ENCODE measurements at places on chromosomes 2 and 18.

GRCh38 chr2:184851576-184851975 is 253.2 kb downstream of the ZNF804A start:
- no peak overlapping the region for H3K27ac ChIP-seq
- H3K4me3 ChIP-seq: no peak overlapping the region
- no peak for DNase-seq
- no peaks in the 10 kb centered on the region for H3K4me1 ChIP-seq

GRCh38 chr18:23693846-23694245 is 4.6 kb downstream of the LAMA3 start:
- peaks cover 42% of the 10 kb centered on the region for H3K27me3 ChIP-seq
- no peak for DNase-seq
- H3K4me3 ChIP-seq: no peak overlapping the region
- no peaks in the 10 kb centered on the region for H3K36me3 ChIP-seq
- peaks cover 2% of the 10 kb centered on the region for H3K4me1 ChIP-seq

- H3K36me3 ChIP-seq: peaks cover 15% of the 10 kb centered on the region
- peaks cover 42% of the 10 kb centered on the region for H3K4me1 ChIP-seq
- peaks cover 5% of the 10 kb centered on the region for H3K27me3 ChIP-seq
These were observed 728 bp downstream of the NAPG start for GRCh38 chr18:10526561-10526949.

- H3K27ac ChIP-seq: no peak overlapping the region
- DNase-seq: no peak
- H3K4me1 ChIP-seq: no peaks in the 10 kb centered on the region
- H3K27me3 ChIP-seq: no peaks in the 10 kb centered on the region
These were observed 22.7 kb downstream of the DPP10 start for GRCh38 chr2:114464961-114465706.

GRCh38 chr18:76466410-76466991 is 28.5 kb downstream of the ZNF516 start:
- H3K36me3 ChIP-seq: peaks cover 2% of the 10 kb centered on the region
- H3K27ac ChIP-seq: no peak overlapping the region
- H3K4me3 ChIP-seq: no peak overlapping the region

GRCh38 chr2:33478968-33479731 is 2.7 kb downstream of the RASGRP3 start:
- no peak for DNase-seq
- no peaks in the 10 kb centered on the region for H3K27me3 ChIP-seq
- peak overlapping the region; percentile 7 for H3K4me3 ChIP-seq
- H3K36me3 ChIP-seq: peaks cover 18% of the 10 kb centered on the region
- H3K27ac ChIP-seq: peak overlapping the region; percentile 35
- H3K4me1 ChIP-seq: peaks cover 29% of the 10 kb centered on the region

- no peaks in the 10 kb centered on the region for H3K4me1 ChIP-seq
- H3K27ac ChIP-seq: no peak overlapping the region
- no peak for DNase-seq
- H3K4me3 ChIP-seq: no peak overlapping the region
These were observed 75.4 kb upstream of the IGFBP5 start for GRCh38 chr2:216770717-216771116.

- H3K36me3 ChIP-seq: no peaks in the 10 kb centered on the region
- H3K27ac ChIP-seq: no peak overlapping the region
- no peak overlapping the region for H3K4me3 ChIP-seq
- H3K4me1 ChIP-seq: no peaks in the 10 kb centered on the region
- H3K27me3 ChIP-seq: no peaks in the 10 kb centered on the region
These were observed 258.0 kb upstream of the ZSWIM2 start for GRCh38 chr2:187107001-187107400.

DNA sequence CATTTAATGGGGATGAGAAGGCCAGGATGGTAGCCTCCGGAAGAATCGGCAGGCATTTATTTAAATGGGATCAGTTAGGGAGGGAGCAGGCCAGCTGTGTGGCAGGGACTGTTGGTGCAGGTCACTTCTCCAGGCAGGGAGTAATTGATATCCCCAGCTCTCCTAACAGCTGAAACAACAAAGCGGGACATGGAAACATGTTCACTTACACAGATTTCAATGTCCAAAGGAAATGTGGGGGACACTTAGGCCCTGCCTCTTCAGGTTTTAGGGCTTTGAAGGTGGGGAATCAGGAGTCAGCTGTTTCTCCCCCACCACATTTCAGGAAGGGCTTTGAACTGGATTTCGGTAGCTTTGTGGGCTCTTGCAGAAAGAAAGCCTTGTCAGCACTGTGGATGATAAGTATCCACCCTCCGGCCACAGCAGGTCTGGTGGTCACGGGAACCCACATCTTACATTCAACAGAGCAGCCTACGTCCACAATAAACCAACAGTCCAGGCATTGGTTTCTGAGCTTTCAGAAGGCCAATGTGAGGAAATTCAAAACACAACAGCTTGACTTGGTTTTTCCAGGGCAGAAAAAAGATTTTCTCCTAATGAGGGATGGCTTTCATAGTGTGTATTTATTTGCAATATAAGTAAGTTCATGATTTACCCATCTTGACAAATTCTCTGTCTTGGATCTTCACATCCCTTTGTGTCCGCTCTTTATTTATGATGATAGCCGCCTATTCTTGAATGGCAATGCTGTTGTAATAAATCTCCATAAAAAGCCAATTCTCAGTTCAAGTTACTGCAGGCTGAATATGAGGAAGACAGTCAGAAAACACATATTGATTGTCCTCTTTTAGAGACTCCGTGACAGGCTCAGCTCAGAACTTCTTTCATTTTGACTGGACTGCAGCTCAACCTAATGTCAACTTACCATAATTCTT is 96.6 kb upstream of the NRP2 start:
- no peak for DNase-seq
- H3K4me1 ChIP-seq: no peaks in the 10 kb centered on the region
- H3K36me3 ChIP-seq: no peaks in the 10 kb centered on the region

- DNase-seq: no peak
- no peaks in the 10 kb centered on the region for H3K4me1 ChIP-seq
- H3K27me3 ChIP-seq: no peaks in the 10 kb centered on the region
- no peaks in the 10 kb centered on the region for H3K36me3 ChIP-seq
These were observed 277.9 kb downstream of the DCC start for GRCh38 chr18:52617931-52618330.

DNA sequence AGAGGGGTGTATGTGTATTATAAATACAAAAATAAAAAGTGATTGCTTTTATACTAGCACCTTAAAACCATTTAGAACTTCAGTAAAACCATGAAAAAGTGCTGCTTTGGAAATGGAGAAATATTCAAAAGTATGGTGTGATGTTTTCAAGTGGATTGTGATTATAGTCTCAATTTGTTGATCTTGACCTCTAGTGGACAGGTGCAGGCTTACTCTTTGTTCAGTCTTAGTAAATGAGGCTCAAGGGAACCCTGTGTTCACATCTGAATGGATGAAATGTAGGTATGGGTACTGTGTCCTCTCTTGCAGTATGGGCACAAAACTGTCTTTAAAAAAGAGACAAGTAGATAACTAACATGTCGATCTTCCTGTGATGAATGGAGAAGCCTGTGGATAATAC is 145.8 kb downstream of the MCFD2 start:
- H3K4me1 ChIP-seq: no peaks in the 10 kb centered on the region
- H3K27ac ChIP-seq: peak overlapping the region; percentile 19
- no peak overlapping the region for H3K4me3 ChIP-seq
- no peaks in the 10 kb centered on the region for H3K27me3 ChIP-seq

DNA sequence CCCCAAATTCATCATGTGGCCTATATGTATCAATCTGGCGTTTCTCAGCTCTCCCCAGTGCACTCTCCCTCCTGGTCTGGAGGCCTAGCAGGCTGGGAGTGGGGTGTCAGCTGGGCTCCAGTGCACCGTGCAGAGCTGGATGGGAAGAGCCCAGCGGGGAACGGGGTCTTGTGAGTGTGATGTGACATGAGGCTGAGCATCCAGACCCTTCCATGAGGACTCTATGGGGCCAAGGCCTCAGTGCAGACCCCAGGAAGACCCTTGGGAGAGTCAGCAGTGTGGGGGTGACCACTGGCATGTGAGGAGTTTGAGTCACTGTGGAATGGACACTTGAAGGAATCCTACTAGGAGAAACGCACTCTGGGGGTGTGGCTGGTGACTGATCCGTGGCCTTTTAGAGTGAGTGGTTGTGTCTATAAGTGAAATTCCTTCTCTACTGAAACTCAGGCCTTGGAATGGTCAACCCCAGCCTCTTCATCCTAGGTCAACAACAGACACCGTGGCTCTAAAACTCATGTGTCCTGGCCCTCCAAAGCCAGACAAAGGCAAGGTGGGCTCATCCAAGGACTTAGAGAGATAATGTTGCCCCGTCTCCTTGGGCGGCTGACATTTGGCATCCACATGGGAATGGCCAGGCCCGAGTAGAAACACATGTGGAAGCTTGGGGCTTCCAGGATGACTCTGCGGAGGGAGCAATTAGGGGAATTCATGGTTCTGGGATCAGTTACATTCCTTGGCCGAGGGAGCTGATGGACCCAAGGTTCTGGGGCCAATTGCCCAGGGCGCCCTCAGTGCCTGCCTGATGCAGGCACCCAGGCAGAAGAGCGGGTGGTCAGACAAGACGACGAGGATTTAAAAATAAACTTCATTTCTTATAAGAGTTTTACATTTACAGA is 156.0 kb upstream of the TWIST2 start:
- H3K4me3 ChIP-seq: no peak overlapping the region
- H3K36me3 ChIP-seq: no peaks in the 10 kb centered on the region
- no peak for DNase-seq
- no peak overlapping the region for H3K27ac ChIP-seq
- peaks cover 53% of the 10 kb centered on the region for H3K27me3 ChIP-seq

DNA sequence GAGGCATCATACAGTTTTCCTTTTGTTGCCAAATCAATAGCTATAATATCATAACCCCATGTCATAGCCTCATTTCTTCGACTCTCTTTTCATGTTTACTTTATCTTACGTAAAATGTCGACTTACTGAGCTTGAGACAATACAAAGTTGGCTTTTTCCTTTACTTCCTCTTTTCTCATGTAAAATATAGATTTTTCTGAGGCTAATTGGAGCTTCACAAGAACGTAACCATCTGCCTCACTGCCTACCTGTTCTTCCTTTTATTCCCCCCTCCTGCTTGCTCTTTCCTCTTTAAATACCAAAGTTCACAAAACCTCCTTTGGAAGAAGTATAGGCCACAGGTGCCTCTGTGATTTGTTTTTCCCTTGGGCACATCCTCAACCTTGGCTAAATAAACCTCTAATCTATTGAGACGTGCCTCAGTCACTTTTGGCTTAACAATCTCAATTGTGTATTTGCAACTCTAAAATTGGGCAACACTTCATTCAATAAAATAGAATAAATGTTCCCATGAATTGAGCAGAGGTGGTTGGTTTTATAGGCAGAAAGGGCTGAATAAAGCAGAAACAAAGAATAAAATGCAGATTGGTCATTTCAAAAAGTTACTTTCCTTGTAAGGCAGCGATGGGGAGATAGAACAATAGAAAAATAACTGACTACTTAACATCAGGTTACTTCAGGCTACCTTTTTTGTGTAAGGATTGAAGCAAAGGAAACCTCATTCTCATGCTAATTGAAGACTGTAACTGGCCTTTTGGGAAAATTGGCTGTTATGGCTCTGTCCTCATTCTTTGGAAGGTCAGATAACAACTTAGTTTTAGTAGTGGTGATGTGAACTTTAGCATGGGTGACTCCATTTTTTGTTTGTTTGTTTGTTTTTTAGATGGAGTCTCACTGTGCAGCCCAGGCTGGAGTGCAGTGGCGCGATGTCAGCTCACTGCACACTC is 21.3 kb downstream of the COMMD1 start:
- H3K36me3 ChIP-seq: no peaks in the 10 kb centered on the region
- H3K4me1 ChIP-seq: no peaks in the 10 kb centered on the region
- no peak for DNase-seq
- no peak overlapping the region for H3K4me3 ChIP-seq
- no peaks in the 10 kb centered on the region for H3K27me3 ChIP-seq

GRCh38 chr2:231160701-231161100 is 35.9 kb upstream of the HTR2B start:
- peaks cover 18% of the 10 kb centered on the region for H3K36me3 ChIP-seq
- H3K4me1 ChIP-seq: peaks cover 9% of the 10 kb centered on the region
- no peak overlapping the region for H3K27ac ChIP-seq
- H3K27me3 ChIP-seq: no peaks in the 10 kb centered on the region

DNA sequence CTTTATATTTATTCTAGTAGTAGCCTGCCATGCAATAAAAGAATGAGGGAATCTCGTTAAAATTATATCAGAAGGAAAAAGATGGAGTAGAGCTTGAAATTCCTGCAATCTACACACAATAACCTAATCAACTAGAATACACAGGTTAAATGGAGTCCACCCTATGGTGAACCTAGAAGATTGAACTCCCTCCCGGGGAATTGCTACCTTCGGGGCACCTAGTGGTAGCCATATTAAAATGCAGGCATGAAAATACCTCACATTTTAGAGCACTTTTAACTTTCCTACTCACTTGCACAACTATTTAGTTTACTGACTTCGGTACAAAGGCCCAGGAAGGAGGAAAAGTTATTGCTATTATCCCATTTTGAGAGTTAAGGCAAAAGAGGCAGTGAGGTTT is 174.5 kb downstream of the SS18 start:
- peaks cover 7% of the 10 kb centered on the region for H3K27me3 ChIP-seq
- H3K4me1 ChIP-seq: no peaks in the 10 kb centered on the region
- no peak overlapping the region for H3K4me3 ChIP-seq
- no peaks in the 10 kb centered on the region for H3K36me3 ChIP-seq
- no peak for DNase-seq

- H3K36me3 ChIP-seq: peaks cover 11% of the 10 kb centered on the region
- H3K27me3 ChIP-seq: no peaks in the 10 kb centered on the region
- DNase-seq: no peak
- H3K4me3 ChIP-seq: no peak overlapping the region
- H3K4me1 ChIP-seq: no peaks in the 10 kb centered on the region
- H3K27ac ChIP-seq: no peak overlapping the region
These were observed 27.2 kb downstream of the OXER1 start for GRCh38 chr2:42736598-42737322.

GRCh38 chr2:7108792-7109532 is 191.8 kb downstream of the RNF144A start:
- no peak overlapping the region for H3K27ac ChIP-seq
- H3K36me3 ChIP-seq: peaks cover 3% of the 10 kb centered on the region
- DNase-seq: no peak
- H3K27me3 ChIP-seq: no peaks in the 10 kb centered on the region
- H3K4me1 ChIP-seq: no peaks in the 10 kb centered on the region

DNA sequence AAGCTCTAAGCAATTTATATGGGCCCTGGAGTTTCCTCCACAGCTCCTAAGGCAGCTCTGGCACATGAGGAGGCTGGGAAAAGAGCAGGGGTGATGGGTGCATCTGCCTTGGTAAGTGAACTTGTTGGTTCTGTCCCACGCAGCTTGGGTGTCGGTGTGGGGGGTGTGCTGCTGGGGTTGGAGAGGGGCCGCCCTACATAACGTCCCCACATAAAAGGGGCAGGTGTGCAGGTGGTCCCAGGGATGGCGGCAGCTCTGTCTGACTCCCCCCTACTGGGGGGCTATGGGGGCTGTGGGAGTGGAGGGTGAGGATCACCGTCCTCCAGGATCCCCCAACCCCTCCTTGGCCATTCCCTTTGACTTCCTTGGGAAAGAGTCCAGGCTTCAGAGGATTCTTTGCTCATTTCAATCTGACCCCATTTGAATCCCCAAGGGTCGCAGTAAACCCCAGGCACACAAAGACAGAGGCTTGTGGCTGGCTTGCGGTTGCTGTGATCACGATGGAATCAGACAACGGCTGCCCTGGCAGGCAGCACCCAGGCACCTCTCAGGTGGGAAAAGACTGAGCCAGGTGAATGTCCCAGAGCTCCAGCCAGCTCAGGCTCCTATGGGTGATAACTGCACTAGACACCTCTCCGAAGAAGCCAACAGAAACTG is 34.5 kb upstream of the CD8A start:
- no peak for DNase-seq
- H3K4me3 ChIP-seq: peak overlapping the region; percentile 83
- peak overlapping the region; percentile 98 for H3K27ac ChIP-seq
- peaks cover 47% of the 10 kb centered on the region for H3K36me3 ChIP-seq
- no peaks in the 10 kb centered on the region for H3K27me3 ChIP-seq

Data from central memory CD8-positive, alpha-beta T cell (primary cell).